ENCODE measurements at places on chromosomes 3 and 15.

DNA sequence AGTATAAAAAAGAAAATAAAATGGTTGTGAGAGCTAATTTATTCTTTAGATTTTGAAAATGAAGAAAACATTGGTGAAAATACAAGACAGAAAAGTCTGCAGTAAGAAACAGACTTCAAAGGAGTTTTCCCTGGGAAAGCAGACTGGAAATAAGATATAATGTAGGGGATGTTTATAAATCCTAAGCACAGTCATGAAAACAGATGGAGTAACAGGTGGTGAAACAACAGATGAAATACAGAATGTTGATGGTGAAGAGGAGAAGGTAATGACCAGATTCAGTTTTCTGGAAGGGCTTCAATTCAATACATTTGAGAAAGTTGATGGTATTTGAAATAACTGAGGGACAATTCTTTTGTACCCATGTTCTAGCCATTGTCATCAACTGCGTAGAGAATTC lies 353.9 kb downstream of the CHL1 start:
- DNase-seq, result no peak

- no peak for DNase-seq
These were observed 65.7 kb upstream of the CHMP2B start for GRCh38 chr3:87161417-87161816.

DNA sequence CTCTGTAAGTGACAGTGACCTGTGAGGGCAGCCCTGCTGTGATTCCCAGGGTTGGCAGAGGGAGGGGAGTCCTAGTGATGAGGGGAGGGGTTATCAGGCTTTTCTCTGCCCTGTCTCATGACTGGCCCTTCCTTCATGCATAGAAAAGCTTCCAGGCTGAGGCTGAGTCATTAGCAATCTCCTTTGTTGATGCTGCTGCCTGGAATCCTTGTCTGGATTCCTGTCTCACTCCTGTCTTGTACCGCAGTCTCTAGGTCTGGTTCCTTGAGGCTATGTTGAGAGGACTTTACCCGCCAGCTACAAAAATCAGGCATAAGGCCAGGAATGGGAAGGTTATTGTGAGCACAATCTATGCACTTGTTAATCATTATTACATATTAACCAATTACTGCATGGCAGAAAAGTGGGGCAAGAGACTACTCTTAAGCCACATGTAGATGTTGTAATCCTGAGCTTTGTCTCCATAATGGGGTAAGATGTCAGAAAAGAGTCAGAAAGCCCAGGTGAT lies 7.2 kb downstream of the KLHL6 start:
- DNase-seq, result no peak

DNA sequence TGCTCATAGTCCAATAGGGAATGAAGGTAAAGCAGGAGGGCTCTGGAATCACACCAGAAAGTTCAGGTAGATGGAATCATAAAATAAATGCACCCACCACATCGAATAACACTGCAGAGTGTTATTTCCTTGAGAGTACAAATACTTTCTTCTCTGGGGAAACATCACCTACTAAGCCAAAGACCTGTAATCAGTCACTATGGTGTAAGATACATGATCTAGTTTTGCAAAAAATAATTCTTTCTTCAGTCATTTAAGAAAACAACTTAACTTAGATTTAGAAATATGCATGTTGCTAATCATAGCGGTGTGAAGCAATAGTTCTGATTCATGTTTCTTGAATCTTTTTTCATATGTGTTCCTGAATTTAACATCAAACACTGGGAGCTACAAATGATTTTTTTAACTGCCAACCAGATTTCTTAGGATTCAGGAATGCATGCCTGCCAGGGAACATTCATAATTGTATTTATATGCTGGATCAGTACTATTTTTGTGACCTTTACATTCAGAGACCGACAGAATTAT lies 40.2 kb upstream of the MEIS2 start:
- DNase-seq, result no peak

DNA sequence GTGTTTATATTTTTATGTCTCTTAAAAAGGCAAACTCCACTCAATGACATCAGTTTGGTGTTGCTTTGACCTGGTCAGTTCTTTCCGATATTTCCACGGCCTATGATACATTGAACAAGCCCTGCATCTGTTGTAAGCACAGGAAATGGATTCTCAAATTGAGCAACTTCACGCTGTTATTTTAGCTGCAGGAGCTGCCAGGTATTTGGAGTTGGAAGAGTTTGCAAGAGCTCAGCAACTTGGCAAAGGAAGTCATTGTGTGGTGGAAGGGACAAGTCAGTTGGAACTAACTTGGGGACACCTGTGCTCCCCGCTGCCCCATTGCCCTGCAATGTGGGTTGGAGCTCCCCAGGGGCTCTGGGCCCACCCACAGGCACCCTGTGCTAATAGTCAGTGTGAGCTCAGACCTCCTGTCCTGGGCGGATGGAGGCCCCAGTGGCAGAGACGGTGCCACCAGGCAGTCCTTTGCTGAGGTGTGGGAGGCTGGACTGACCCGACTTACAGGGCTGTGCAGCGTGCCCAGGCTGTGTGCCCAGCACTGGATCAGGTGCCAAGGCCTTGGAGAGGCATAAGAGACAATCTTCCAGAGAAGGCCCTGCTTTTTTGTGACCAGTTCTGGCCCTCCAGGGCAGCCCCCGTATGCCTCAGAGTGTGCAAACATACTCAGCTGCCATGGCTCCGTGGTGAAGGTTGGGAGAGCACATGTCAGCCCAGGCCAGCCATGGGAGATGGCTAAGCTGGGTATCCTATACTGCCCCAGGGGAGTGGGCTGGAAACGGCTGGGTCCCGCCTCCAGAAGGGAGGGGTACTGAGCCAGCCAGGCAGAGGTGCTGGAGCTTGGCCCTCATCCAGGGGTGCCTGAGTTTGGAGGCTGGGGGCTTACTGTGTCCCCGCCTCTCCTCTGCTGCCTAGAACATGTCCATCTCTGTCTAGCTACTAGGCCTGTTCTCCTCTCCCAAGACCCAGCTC lies 43.5 kb downstream of the KY start:
- no peak for DNase-seq

GRCh38 chr3:175294793-175295192 lies 435.7 kb downstream of the NAALADL2 start:
- no peak for DNase-seq

- DNase-seq, result no peak
These were observed 15.2 kb upstream of the ICE2 start for GRCh38 chr15:60494108-60494507.

DNA sequence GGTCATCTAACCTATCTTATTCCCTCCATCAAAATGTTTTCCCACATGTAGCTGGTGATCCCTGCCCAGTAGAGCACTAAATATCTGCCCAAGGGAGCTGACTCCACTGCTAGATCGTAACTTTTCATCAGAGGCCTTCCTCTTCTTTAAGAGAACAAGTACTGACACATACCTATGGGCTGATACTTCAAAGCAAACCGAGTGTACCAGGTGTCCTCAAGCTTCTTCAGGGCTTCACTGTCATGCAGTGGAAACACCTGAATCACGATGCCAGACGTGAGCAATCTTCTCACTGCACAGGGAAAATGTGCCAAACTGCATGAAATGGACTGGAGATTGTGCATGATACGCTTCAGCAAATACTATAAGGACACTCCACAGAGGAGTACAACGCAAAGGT lies 41.6 kb downstream of the ANO10 start:
- no peak for DNase-seq

DNA sequence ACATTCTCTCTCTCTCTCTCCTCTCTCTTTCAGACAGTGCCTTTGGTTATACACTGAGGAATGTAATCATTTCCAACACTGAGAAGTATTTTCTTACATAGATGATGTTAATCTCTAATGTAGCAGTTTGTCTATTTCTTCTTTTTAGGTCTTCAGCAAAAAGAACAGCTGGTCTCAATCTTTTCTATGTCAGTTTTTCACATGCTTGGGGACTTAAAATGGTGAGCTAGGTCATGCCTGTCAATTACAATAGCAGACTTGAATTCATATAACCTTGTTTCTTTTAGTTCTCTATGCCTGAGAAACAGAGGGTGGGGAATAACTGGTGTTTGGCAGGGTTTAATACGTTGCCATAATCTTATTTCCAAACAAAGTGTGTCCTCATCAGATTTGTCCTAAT lies 786.2 kb downstream of the SQOR start:
- DNase-seq, result no peak

GRCh38 chr15:28786521-28786920 lies 61.9 kb downstream of the GOLGA6L7 start:
- DNase-seq, result no peak

GRCh38 chr3:169534439-169534838 lies 129.1 kb downstream of the MECOM start:
- no peak for DNase-seq

DNA sequence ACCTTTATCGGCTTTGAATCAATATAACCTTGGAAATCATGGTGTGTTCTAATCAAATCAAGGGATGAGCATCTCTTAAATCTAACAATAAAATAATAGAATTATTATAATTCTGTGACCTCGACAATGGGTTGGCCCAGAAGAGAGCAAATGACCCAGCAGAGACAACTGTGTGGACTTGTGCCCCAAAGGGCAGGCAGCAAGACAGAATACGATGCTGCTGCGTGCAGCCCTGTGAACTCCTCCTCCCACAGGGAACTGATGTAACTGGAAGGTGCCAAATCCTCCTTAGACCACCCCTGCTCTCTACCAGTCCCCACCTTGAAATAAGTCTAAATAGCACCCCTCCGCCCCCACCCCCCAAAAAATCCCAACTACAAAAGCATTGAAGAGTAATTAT lies 50.7 kb upstream of the ACAN start:
- no peak for DNase-seq

GRCh38 chr15:53390549-53390948 lies 368.9 kb downstream of the WDR72 start:
- no peak for DNase-seq

DNA sequence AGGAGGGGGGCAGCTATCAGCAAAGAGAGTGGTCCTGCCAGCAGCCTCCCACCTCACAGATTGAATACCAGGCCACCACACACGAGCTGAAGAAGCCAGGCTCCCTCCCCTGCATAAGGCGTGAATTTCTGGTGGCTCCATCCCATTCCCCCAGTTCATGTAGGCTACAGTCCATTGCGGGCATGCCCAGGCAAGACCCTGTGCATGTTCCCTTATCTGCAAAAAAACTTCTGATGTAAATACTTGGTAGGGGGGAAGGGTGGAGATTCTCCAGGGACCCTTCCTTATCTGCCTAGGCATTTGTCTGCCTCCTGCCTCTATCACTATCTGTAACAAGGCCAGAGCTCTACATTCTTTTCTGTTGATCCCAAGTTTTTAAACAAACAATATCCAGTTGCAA lies 27.6 kb upstream of the UBP1 start:
- DNase-seq, result no peak

DNA sequence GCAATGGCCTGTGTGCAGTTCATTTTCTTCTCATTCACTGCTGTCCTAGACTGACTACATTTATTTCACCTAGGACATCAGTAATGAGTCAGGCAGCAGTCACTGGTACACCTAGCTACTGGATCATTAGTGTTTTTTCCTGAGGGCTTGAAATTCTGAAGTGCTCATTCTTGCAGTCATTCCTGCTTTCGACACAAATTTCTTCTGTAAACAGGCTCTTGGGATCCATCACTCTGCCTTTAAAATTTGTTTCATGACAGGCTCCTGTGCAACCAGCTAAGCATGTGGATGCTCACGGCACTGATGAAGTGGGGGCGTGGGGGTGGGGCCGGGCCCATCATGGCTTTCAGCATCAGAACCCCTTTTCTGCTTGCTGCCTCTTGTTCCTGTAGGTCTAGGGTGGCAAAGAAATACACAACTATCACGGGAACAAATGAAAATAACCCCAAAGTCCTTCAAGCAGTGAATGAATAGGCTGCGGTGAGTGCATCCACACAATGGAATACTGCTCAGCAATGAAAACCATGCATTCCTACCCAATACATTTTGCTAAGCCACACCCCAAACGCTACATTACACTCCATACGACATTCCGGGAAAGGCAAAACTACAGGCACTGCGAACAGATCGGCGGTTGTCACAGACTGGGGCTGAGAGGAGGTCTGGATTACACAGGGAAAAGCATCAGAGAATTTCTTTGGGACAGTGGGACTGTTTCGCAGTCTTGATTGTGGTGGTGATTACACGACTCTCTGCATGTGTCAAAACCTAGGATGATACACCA lies 9.3 kb upstream of the MELTF start:
- no peak for DNase-seq

DNA sequence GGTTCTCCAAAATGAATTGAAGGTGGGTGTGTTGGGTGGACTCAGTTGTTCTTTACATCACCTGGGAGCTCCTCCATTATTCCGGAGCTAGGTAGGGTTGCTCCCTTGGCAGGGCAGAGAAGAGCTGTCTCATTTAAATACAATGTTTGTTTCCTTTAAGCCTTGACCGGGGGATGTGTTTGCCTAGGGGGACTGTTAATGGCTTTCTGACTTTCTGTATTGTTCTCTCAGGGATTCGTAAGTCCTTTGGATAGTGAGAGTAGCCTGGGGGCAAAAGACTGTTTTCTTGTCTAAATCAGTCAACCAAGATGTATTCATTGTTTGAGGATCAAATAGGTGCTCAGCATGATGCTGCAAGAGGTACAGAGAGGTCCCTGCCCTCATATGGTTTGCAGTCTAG lies 71.1 kb downstream of the CDAN1 start:
- no peak for DNase-seq

- no peak for DNase-seq
These were observed 103.3 kb downstream of the STT3B start for GRCh38 chr3:31636049-31636448.

DNA sequence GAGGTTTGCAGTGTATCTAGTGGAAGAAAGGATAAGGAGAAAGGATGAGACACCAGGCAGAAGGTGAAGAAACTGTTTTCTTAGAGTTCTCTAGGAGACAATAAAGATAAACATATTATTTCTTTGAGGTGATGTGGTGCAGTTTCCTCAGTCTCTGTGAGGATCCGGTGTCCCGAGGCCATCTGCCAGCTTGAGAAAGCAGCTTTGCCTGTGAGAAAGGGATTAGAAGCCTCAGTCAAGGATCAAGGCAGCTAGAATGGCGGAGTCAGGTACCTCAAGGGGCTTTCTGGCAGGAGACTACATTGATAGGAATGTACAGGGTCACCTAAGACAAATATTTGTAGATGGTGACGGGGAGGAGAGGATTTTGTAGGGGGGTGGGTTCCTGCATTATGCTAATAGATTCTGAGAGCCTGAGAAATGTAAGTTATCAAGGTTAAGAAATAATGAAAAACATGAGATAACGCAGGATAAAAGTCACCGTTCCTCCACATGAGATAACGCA lies 103.9 kb upstream of the MB21D2 start:
- no peak for DNase-seq

DNA sequence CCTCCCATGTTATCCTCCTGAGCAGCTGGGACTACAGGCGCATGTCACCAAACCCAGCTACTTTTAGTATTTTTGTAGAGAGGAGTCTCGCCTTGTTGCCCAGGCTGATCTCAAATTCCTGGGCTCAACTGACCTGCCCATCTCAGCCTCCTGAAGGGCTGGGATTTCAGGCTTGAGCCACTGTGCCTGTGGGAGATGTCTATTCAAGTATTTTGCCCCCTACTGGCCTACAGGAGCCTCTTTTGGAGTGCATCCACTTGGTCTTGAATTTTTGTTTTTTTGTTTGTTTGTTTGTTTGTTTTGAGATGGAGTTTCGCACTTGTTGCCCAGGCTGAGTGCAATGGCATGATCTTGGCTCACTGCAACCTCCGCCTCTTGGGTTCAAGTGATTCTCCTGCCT lies 3.2 kb upstream of the DHX30 start:
- peak; percentile 12 for DNase-seq
